Anterior cingulate cortex (tissue), 58 donors: ENCODE measurements at places on chromosomes 1 and 21.

- DNase-seq, result no peak
Observed at GRCh38 chr21:43712268-43712942, 6.5 kb upstream of the PDXK start.

DNA sequence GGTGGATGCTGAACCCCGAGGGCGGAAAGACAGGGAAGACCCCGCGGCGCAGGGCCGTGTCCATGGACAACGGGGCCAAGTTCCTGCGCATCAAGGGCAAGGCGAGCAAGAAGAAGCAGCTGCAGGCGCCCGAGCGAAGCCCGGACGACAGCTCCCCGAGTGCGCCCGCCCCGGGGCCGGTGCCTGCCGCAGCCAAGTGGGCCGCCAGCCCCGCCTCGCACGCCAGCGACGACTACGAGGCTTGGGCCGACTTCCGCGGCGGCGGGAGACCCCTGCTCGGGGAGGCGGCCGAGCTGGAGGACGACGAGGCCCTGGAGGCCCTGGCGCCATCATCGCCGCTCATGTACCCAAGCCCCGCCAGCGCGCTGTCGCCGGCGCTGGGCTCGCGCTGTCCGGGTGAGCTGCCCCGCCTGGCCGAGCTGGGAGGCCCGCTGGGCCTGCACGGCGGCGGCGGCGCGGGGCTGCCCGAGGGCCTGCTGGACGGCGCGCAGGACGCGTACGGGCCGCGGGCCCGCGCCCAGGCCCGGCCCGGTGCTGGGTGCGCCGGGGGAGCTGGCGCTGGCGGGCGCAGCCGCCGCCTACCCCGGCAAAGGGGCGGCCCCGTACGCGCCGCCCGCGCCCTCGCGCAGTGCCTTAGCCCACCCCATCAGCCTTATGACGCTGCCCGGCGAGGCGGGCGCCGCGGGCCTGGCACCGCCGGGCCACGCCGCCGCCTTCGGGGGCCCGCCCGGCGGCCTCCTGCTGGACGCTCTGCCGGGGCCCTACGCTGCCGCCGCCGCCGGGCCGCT lies 20.7 kb downstream of the FOXO6 start:
- no peak for DNase-seq

GRCh38 chr21:43034101-43034500 lies 41.5 kb downstream of the CBS start:
- DNase-seq, result no peak

DNA sequence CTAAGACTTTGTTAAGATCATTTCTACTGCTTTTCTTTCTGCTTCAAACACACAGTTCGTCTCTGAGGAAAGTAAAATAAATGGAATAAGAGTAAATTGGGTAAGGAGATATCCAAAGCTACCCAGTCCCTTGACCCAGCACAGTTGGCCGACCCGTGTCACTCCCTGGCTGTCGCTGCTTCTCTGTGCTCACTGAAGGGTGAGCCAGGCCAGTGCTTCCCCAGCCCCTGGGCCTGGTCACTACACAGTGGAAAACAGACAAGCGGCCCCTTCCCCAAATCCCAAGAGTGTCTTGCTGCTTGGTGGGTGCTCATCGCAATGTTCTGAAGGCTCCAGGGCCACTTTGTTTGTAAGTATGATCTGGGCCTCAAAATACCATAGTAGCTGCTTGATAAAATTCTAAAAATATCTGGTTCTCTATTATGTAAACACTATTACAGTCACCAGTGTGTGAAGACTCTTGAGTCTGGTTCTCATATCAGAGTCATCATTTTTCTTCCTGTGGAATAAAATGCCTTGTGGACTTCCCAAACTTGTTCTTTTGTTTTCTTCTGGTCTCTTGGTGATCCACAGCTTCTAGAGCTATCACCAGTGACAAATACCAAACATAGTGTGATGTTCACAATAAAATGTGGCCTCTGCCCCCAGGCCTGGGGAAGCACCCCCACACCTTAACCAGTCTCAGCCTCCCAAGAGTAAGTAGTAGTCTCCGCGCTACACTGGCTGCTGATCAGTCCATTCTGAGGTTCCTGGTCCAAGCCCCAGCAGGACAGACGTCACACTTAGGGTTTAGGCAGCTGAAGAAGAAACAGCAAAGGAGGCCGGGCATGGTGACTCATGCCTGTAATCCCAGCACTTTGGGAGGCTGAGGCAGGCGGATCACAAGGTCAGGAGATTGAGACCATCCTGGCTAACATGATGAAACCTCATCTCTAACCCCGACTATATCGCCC lies 106.2 kb downstream of the DHRS3 start:
- no peak for DNase-seq

GRCh38 chr1:58857680-58858673 lies 74.1 kb upstream of the JUN start:
- DNase-seq, result no peak

GRCh38 chr1:234214129-234214910 lies 158.9 kb upstream of the COA6 start:
- DNase-seq, result peak; percentile 52

GRCh38 chr21:14955936-14956520 lies 108.8 kb downstream of the NRIP1 start:
- DNase-seq, result no peak

GRCh38 chr1:215040190-215040589 lies 42.3 kb upstream of the KCNK2 start:
- DNase-seq, result no peak

DNA sequence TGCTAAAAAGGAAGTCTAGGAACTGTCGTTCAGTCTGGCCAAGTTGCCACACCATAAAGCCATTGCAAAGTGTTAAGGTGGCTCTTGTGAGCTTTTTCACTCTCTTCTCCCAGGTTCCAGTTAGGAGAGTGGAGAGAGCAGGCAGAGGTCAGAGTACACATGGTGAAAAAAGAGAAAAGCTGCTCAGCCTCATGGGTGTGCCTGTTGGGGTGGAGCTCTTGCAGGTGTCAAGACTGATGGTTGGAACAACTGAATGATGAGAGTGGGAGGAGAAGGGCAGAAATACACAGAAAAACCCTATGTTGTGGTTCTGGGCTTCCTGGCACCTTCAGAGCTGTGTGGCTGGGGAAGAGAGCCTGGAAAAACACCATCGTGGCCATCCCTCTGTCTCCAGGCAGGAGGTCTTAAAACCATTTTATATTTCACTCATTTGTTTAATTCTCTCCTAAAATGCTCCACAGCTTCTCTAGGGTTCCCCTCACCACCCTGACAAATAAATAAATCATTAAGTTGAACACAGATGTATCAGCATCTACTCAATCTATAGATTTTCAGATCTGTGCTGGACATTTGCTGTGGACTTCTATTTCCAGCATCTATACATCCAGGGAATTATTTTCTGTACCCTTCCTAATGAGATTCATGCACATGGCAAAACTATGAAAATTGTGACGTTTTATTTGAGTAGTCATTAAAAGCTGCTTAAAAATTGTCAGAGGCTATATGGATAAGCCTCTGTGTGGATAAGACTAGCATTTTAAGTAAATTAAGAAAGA lies 17.5 kb downstream of the UBASH3A start:
- DNase-seq, result no peak

GRCh38 chr1:231927431-231927830 lies 300.8 kb downstream of the DISC1 start:
- DNase-seq, result no peak

- no peak for DNase-seq
Observed at GRCh38 chr1:165116732-165117131, 239.8 kb downstream of the LMX1A start.

DNA sequence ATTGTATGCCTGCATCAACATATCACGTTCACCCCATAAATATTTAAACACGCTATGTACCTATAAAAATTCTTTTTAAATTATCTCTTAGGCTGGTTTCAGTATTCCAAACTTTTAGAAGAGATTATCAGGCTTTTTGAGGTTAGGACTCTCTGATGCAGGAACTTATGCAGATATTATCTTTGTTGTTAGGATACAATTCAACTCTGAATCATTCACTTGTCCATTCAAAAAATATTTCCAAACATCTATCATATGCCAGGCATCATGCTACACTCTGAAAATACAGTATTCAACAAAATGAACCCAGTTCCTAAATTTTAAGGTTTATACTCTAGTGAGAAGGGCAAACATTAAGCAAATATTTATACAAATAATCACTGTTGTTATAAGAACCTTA lies 40.5 kb downstream of the ASH1L start:
- no peak for DNase-seq
